ENCODE measurements at places on chromosomes 2 and 18.
A peak's percentile ranks its signal among the peaks of the same experiment; 100 is the strongest.

GRCh38 chr18:43507842-43508481, 230.7 kb upstream of the SYT4 start:
- no peak for DNase-seq

DNA sequence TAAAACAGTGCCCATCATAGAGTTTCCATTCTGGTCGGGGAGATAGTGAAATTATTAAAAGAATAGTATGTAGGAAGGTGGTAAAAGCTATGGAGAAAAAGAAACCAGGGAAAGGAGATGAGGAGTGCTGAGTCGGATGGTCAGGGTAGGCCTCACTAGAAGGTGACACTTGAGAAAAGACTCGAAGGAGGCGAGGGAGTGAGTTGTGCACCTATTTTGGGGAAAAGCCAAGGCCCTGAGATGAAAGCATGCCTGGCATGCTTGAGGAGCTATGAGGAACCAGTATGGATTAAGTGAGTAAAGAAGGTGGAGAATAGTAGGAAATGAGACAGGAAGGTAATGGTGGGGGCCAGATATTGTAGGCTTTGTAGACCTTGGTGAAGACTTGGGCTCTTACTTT, 7.3 kb upstream of the TTLL4 start:
- DNase-seq: no peak

GRCh38 chr2:128287780-128288735, 30.6 kb downstream of the HS6ST1 start:
- DNase-seq: no peak

DNA sequence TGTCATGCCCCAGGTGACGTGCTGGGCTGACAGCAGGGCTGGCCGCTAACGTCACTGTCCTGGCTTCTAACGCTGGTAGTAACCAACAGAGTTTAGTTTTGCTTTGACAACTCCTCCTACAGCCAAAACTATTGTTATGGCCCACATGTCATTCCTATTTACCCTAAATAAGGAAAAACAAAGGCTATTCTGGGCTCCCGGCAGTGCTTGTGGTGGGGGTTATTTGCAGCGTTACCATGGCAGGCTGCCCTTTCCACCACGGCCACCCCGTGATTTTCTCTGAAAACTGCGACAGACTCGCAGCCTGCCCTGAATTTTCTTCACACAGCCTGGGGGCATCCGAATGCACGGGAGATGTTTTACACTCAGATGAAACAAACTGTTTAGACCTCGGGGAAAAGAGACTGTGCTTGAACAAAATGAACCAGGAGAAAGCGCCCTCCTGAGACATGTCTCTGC, 115.2 kb downstream of the FAM210A start:
- peak; percentile 93 for DNase-seq

DNA sequence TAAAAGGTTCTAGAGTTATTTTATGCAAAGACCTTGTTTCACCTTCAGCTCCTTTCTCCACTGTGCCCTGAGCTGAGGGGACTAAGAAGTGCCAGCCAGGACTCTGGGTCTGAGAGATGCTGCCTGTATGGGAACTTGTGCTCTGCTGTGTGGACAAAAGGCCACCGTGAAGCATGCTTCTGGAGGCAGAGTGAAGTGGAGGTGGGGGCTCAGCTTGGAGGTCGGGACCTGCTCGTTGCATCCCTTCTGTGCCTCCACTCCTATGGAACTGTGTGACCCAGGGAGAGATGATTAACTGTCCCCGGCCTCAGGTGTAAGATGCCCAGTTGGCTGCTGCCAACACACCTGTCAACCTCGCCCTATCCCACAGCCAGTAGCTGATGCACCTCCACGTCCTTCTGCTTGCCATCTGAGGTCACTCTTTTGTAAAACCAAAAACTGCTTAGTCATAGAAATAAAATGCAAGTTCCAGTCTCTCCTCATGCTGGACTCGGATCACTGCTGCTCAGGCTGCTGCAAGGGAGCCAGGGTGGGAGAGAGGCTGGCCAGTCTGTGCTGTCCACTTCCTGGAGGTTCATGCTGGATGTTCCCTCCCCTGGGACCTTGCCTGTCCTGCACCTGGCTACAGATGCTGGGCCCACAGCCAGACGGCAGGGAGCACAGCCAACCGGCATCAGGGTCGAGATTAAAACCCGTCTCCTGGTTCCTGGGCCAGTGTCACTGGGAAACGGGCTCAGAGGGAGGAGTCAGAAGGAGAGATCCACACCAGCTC, 113.2 kb downstream of the ACKR3 start:
- DNase-seq: no peak

- peak; percentile 87 for DNase-seq
Observed at GRCh38 chr2:42770288-42771131, 6.6 kb upstream of the OXER1 start.

DNA sequence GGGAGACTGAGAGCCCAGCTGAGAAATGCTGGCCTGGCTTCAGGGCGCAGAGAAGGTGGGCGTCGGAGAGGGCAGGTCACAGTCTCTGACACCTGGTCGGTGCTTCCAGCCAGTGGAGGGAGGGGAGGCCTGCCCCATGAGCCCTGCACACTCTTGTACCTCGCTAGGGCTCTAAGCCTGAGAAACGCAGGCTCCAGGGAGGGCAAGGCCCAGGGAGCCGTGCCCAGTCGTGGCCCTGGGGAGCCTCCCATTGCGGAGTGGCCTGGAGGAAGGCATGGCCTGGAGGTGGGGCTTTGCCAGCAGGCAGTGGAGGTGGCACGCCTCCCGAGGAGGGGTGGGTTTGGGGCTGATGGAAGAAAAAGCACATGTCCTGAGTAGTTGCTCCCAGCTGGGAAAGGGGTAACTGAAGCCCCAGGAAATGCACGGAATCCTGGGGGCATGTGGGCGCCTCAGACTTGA, 39.0 kb downstream of the MTERF4 start:
- DNase-seq: no peak

GRCh38 chr18:78682716-78683115, 296.9 kb upstream of the SALL3 start:
- no peak for DNase-seq

DNA sequence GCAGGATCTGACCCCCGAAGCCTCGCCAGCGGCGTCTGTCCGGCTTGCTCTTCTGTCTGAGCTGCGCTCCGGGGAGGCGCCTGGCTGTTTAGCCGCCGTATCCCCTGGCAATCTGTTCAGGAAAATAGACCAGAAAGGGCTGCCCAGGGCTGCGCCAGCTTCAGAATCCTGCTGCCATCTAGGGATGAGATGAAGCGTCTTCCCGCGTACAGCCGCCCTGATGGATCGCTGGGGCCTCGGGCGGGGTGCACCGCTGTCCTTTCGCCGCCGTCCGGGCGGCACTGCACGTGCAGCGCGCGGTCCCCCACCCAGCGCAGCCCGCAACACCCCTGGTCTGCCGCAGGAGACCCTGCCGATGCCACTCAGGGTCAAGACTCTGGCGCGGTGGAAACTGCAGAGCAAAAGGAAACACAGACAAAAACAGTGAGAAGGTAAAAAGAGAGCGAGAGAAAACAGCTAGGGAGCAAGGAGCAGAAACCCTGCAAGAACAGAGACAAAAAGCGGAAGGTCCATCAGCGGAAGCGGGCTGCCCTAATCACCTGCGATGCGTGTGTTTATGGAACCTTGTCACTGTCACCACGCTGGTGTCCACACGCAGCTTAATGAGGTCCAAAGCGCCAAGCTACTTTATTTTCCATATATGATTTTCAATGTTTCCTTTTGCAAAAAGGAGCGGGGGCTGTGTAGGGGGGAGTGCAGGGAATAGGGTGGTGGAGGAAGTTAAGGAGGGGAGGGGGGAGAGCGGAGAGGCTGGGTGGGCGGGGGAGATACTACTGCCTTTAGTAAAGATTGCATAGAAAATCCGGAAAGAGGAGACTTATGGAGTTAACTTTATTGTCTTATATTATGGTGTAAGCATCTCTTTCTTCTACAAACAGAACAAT, 2113.3 kb upstream of the PIK3C3 start:
- no peak for DNase-seq

DNA sequence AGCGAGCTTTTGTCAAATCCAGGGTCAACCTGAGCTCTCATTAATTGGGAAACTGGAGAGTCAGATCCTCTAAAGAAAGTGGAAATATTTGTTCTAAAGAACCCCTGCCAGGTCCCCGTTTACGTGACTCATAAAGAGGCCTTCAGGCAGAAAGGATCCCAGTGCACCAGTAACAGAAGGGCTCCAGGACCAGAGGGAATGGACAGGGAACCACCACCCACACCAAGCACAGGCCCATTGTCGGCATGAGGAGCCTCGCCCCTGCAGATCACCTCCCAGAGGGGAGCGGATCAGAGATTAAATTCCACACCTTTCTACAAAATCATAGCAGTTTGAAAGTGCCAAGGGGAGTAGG, 16.4 kb upstream of the C1QL2 start:
- DNase-seq: no peak

DNA sequence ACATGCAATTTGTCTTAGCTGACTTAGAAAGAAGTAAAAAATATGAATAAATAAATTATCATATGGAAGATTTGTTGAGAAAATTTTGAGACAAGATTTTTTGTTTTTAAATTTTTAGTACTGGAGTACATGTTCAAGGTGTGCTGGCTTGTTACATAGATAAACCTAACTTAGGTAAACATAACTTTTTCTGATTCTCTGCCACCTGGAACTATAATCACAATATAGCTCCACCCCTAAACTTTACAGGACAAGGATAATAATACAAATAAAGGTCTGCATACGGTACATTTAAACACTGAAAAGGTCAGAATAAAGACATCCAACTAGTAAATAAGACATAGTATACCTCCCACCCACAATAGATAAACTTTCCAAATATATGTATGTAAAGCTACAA, 330.5 kb downstream of the LRRTM4 start:
- DNase-seq: no peak

DNA sequence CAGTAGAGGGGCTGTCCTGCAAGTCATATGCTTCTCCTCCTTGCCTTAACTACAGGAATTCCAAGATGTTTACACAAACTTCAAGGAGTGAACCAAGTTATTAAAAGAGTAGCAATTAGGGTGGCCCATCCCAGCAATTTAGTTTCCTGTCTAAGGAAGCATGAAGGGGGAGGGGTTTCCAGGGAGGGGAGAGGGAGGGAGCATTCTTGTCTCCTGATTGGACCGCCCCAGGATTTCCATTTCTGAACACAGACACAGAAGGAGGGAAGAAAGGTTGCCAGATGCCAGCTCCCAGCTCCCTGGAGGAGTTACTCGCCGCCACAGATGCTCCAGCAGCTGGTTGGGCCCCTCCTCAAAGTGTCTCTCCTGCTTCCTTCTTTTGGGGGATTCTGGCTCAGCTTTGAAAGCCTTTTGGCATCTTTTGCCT, 107.6 kb downstream of the TRIB2 start:
- no peak for DNase-seq

GRCh38 chr2:216918088-216918680, 58.3 kb upstream of the TNP1 start:
- DNase-seq: no peak

DNA sequence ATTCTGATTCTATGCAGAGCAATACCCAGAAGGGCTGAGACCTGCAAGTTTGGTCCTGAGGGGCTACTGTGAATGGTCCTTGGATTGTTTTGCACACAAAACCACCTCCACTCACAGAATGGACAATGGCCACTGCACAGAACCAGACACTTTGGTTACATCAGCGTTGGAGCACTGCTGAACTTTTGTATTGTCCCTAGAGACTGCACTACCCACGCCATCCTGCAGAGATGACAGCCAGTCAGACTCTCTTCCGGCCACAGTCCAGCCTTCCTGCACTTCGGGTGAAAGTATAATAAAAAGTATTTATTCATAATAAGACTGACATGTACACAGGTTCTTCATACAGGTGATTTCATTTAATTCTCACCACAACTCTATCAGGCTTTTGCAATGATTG, 35.7 kb downstream of the CELF4 start:
- no peak for DNase-seq

DNA sequence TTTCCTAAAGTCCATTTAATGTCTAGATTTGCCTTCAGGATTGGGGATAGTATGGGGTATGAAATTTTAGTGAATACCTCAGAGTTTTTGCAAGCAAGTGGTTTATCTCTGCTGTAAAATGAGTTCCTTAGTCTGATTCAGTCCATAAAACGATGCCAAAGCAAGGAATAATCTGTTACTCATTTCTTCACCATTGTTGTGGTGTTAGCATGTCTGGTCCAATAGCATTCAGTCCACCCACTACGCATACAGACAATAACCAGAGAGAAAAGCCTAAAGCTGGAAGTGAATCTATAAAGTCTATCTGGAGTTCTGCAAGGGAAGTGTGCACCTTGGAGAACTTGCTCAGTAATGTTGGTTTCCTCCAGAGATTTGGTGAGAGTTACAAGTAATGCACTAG, 12.9 kb upstream of the DPP4 start:
- no peak for DNase-seq

DNA sequence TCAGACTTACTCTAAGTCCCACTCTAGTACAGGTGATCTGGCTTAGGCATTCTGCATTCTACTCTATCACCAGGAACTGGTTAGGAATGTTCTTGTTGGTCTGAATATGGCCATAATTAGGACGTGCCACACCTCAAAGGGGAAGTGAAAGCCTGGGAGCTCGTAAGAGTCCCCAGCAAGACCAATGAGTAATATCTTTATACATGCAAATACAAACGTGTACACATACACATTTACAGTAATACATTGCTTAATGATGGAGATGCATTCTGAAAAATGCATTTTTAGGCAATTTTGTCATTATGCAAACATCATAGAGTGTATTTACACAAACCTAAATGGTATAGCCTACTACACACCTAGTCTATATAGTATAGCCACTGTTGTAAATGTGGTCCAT, 19.5 kb upstream of the ERCC3 start:
- DNase-seq: peak; percentile 75

DNA sequence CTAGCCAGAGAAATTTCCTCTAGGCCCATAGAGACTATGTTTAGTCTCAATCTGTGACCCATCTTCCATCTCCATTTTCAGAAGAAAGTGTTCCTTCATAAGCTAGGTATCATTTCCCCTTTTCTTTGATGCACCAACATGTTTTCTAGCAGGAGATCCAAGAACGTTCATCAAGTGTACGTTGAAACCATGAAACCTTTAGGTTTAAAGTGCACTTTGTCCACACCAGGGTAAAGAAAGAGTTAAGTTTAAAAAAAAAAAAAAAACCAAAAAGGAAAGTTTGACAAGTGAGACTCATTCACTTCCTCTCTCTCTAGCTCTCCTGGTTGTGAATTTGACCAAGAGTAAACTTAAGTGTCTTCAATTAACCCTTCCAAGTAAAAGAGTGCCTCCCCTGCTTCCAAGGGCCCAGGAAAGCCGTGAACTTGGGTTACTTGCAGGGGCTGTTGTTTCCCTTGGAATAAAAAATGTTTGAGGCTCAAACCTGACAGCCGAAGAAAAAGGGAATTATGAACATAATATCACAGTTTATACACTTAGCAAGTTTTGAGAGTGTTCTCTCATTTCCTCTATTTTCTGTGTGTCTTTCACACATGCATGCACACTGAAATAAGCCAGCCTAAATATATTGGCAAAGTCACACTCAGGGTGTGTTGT, 56.7 kb downstream of the LBH start:
- DNase-seq: peak; percentile 69

GRCh38 chr2:239109928-239110545, 262.2 kb downstream of the TWIST2 start:
- no peak for DNase-seq

DNA sequence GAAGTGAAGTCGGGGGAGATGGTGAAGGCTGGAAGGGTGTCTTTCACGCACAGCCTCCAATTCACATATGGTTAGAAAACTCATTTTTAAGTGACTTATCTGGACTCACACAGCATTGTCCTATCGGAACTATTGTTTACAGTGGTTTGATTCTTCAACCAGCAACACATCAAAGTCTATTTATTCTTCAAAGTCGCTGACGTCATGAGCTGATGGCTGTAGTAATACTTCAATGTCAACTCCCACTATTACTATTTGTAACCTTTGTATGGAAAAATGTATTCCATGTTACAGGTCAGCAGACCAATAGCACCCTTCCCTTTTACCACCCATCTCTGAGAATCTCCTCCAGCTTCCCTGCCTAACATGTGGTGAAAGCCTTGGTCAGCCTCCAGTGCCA, 47.8 kb upstream of the TMEM163 start:
- DNase-seq: no peak

Data from Karpas-422 (cell line).